ENCODE measurements at places on chromosomes 13 and 19.

- DNase-seq = no peak
These were observed 109.6 kb downstream of the ZAR1L start for GRCh38 chr13:32205431-32206096.

GRCh38 chr19:54928299-54928698, 19.0 kb downstream of the NLRP7 start:
- DNase-seq = no peak

- DNase-seq = peak; percentile 73
These were observed 55.0 kb downstream of the ZIC5 start for GRCh38 chr13:99916366-99917103.

GRCh38 chr19:3054972-3055740, 7.1 kb downstream of the TLE5 start:
- no peak for DNase-seq

GRCh38 chr19:40507892-40508291, 41.1 kb downstream of the SPTBN4 start:
- no peak for DNase-seq

- DNase-seq = peak; percentile 81
These were observed 3.5 kb downstream of the LIPE start for GRCh38 chr19:42423462-42424344.

DNA sequence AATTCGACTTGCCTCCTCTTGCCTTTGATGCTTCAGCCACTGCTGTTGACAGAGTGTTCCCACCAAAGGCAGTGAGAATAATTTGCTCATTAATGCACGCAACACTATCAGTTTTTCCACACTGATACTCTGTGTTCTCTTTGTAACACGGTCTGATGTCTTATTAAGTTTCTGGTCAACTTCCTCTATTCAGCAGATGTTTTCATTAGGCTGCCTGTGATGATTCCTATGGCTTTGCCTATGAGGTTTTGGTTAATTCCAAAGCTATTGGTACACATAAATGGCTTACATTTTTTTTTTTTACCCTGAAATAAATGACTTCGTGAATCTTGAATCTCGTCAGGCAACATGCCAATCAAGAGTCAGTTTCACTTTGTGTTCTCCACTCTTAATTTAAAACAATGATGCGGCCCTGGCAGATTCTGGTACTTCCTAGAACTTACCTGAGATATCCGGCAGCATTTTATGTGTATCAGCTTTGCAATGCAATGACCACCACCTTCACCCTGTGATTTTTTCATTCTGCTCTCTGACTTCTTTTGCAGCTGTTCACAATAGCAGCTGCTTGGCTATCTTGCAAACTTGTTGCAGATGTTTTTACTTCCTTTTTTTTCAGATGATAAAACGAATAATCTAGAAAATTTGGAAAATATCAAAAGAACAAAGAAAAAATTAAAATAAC, 27.5 kb upstream of the KL start:
- peak; percentile 13 for DNase-seq

DNA sequence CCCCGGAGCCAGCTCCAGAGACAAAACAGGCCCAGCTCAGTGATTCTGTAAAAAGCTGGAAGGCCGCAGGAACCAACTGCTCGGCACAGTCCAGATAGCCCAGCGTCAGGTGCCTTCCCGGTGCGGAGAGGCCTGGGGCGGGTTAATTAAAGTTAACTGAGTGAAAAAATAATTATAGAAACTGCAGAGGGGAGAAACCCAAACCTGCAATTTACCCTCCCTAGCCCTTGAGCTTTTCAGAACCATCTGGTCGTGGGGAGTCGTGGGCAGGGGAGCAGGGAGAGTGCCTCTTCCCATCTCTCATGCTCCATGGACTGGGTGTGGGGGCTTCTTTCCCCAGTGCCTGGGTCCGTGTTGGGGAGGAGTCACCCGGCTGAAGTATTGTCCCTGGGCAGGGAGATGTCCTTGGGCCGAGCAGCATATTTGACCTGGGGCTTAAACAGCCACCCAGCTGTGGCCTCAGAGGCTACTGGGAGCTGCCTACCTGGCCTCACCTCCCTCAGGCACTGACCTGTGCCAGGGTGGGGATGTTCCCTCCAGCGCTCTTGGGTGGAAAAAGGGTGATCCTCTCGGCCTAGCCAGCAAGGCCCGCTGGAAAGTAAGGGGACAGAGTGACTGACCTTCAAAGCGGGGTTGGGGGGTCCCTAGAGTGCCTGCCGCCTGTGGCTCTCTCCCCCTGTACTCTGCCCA, 65.9 kb downstream of the CHST8 start:
- no peak for DNase-seq

DNA sequence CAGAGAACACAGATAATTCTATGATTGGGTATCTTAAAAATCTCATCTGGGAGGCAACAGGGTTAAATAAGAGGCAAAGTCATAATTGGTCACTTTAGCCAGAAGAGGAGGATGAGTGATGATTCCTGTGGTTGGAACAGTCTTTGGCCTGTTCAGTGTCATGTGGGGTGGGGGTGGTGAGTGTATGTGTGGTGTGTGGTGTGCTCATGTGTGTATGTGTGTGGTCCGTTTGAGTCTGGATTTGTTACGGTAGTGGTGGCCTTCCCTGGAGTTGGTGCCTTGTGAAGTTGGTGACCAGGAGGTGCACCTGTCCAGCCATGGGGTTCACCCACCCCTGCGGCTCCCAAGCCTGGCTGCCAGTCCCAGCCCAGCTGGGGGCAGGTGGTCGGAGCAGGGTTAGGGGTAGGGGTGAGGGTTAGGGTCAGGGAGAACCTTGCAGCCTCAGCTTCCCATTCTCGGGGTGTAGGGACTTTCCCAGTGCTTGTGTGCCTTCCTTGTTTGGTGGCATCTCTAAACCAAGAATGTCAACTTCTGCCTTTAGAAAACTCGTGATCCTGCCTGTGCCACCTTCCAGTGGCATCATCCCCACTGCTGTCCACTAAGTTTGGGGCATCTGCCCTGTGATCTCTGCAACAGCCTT, 97.5 kb downstream of the RAB20 start:
- peak; percentile 84 for DNase-seq

DNA sequence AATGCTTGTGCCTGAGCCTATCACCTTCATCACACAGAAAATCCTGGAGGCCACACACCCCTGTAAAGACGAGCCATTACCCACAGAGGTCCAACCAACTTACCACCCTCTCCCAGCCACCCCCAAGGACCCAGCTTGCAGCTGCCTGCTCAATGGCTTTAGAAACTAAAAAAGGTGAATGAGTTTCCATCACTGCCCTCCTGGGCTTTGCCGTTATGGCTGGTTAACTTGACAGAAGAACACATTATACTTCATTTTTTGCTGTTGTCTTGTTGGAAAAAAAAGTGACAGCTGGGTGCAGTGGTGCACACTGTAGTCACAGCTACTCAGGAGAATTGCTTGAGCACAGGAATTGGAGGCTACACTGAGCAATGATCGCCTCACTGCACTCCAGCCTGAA, 17.4 kb upstream of the FEM1A start:
- no peak for DNase-seq

DNA sequence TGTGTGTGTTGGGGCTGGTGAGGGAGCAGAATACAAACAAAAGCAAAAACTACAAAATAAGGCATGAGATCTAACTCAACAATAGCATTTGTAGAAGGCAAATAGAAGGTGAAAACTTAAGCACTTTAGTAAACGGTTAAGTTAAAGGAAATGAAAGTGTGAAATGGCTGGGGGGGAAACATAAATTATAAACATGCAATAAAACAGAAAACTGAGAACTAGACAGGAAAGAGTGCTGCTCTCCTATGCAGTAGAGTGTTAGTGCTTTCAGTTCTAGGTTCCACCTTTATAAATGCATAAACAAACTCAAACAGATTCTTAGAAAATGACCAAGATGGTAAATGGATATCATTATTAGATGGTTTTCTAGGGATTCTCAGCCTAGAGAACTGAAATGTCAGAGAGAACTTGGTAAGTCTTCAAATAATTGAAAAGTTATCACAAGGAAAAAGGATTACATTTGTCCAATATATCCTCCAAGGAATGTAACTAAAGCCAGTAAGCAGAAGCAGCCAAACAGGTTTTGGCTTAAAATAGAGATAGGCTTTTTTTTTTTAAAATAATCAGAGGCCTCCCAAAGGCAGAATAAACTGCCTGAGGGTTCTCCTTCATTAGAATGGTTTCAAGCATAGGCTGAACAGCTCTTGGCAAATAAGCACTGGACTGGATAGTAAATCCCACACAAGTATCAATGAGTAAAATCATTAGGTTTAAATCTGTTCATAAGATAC, 23.3 kb downstream of the RBM26 start:
- DNase-seq = no peak

DNA sequence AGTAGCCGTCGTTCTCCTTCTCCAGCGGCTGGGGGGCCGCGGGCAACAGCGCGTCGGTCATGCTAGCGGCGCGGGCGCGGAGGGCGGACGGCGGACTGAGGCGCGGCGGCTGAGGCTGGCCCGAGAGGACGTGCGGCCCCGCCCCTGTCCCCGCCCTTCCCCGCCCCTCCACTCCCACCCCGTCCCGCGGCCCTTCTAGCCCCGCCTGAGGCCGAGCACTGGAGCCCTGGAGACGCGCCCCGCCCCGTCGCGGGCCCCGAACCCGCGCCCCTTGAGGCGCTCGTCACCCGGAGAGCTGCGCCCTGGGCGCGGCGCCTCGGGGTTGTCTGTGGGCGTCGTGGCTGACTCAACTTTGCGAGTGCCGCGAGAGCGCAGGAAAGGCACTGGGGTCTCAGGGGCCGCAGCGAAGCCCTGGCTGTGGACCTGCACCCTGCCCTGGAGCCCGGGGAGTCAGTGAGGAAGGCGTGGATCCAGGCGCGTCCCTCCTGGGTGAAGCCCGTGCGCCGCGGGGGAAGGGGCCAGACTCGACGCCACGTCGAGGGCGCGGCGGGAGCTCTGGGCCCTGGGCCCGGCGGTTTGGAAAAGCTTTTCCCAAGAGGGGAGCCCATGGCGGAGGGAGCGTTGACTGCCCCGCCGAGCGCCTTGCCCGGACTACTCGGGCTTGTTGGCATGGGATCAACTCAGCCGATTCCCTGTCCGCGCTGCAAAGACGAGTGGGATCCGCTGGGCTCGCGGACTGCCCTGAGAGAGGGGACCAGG, at the start of gene RHPN2:
RHPN2 (minus strand) TSS at position 97 of the 759 bp plus-strand sequence; CDS start at position 61, 36 bp downstream.
- peak; percentile 59 for DNase-seq

DNA sequence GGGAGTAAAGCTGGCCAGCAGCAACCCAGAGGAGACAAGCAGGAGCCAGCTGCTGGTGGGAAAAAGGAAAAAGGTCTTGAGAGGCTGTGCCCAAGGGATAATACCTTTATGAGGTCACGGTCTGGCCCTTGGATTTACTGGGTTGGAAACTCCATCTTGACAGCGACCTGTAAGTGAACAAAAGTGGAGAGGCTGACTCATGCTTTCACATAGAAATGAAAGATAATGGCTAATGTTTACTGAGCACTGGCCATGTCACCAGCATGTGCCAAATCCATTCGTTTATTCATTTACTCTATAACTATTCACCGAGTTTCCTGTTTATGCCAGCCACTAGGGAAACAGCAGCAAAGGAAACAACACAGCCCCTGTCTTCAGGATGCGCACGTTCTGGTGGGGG, 4.7 kb downstream of the VRK3 start:
- no peak for DNase-seq

- no peak for DNase-seq
These were observed 280.8 kb downstream of the ABCC4 start for GRCh38 chr13:95020298-95020987.

DNA sequence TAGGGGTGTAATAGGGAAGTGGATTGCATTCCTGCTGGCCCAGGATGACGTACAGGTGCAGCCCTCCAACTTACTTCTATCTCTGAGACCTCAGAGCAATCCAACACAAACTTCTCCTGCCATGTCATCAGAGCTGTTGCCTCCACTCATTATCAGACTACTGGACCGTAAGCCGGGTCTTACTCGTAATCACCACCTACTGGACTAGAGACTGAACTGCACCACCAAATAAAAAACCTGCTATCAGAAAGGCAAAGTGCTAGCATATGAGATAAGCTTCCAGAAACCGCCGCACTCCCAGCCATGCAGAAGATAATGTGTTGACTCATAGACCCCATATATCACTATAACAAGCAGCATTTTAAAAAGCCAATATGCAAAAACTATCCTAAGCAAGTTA, 102.0 kb downstream of the SLITRK1 start:
- DNase-seq = no peak

GRCh38 chr13:27171244-27171826, at the start of gene USP12:
USP12 (minus strand) TSS chr13:27171811; CDS start chr13:27171639, 172 bp downstream.
- DNase-seq = peak; percentile 48

- DNase-seq = no peak
These were observed 127.1 kb downstream of the GGACT start for GRCh38 chr13:100461309-100462030.

DNA sequence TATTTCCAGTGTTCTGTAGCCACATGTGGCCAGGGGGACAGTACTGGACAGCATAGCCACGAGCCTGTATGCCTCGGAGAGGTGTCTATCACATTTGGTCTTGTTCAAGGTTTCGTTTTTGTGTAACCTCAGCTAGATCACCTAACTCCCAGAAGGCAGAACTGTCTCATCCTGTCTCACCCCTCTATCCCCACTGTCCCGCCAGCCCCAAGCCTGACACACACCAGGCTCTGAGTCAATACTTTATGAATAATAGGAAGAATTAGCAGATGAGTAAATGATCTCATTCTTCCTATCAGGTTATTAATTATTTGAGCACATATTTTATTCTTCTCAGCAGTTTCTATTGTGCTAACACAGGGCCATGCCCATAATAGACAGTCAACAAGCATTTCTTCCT, 132.2 kb downstream of the NUFIP1 start:
- DNase-seq = no peak

DNA sequence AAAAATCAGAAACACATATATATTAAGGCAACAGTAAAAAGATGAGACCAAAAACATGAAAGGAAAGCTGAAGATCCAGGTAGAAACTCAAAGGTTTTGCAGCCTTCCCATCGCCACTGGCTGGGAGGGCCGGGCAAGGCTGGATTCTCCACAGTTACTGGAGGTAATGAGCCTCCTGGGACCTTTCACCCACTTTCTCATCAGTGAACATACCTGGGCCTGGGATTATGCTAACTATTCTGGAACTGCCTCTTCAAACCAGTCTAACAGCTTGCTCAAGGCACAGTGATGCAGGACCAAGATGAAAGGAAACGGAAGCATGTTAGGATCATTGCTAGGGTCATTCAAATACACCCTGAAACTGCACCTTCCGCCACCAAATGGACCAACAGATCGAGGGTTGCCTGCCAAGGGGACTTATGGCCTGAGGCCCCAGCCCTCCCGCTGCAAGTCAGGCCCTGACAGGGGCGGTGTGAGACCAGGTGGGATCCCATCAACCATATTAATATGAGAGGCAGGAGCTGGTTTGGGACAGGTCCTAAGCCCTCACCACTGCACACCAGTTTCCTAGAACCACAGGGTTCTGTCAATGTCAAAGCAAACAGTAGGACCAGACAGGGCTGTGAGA, 28.4 kb upstream of the ATP12A start:
- no peak for DNase-seq

- peak; percentile 56 for DNase-seq
These were observed 2.8 kb upstream of the SLC25A15 start for GRCh38 chr13:40786568-40786996.

DNA sequence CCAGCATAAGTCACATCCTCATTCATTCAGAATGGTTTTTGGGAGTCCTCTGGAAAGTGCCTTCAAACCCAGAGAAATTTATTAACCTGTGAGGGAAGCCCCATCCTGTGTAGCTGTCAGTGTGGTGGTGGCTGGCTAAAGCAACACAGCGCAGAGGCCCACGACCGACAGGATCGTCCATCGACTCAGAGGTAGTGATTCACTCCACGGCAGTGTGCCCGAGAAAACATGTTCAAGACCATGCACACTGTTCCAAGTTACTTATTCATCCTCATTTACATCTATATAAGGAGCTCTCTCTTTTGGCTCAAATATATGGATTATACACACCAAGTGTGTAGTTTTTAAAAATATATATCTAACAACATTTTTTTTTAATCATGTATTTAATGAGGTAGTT, 96.3 kb upstream of the SLC15A1 start:
- DNase-seq = no peak

Data from suppressor macrophage treated with lipopolysaccharide for 4 hours (primary cell).